ENCODE measurements at places on chromosomes 2 and 18.

GRCh38 chr18:52844323-52844722, 504.3 kb downstream of the DCC start:
- DNase-seq: no peak

GRCh38 chr2:283996-284794, 3.7 kb downstream of the ALKAL2 start:
- DNase-seq: no peak

DNA sequence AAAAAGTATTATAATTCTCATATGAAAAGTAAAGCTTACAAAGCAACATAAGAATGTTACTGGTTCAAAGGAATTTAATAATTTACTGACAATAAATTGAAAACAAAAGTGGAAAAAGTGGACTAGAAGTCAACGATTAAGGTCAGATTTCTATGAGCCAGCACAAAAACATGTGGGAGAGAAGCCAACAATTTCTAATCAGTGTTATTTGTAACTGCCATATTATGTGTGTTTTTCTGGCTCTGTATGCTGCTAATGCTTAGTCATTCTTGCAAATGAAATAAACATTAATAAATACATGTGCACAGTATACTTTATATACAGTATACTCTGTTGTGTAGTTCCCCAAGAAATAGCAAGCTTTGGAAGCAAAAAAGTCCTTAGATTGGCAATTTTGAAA, 301.3 kb upstream of the RGPD4 start:
- no peak for DNase-seq

GRCh38 chr2:197184959-197185586, 125.5 kb downstream of the ANKRD44 start:
- peak; percentile 79 for DNase-seq

DNA sequence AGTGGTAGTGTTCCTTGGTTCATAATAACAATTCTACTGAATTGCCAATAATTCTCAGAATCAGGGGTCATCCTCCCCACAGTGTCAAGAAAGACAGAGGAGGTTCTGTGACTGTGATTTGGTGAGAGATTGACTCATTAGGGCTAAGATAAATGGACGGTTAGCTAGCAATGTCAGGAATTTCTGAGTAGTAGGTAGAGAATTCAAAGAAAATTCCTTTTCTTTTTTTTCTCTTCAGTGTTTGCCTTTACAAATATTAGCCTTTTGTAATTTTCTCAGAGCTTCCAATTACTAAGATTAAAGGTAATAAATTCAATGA, 16.8 kb upstream of the CRIM1 start:
- DNase-seq: no peak

DNA sequence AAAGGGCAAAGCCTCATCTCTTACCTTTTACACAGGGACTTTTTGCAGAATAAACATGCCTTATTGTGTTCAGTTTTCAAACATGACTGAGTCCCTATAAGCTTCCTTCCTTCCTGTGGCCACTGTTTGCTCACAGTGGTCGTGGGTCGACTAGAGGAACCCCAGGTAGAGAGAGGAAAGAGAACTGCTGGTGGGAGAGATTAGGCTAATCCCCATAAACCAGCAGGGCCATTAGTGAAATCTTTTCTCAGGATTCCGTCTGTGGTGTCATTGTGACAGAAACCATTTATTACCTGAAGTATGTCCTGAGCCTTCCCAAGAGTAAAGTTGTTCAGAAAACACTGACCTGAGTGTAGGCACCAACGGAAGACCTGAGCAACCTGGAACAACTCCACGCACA, 21.3 kb upstream of the BOD1L2 start:
- DNase-seq: no peak

Measured in MV-4-11 (cell line).